ENCODE measurements at places on chromosomes 1 and 21.

GRCh38 chr21:38809198-38809878 is 3.6 kb downstream of the ETS2 start:
- DNase-seq: no peak

- no peak for DNase-seq
Measured at GRCh38 chr1:55338448-55338820, 123.3 kb upstream of the USP24 start.

DNA sequence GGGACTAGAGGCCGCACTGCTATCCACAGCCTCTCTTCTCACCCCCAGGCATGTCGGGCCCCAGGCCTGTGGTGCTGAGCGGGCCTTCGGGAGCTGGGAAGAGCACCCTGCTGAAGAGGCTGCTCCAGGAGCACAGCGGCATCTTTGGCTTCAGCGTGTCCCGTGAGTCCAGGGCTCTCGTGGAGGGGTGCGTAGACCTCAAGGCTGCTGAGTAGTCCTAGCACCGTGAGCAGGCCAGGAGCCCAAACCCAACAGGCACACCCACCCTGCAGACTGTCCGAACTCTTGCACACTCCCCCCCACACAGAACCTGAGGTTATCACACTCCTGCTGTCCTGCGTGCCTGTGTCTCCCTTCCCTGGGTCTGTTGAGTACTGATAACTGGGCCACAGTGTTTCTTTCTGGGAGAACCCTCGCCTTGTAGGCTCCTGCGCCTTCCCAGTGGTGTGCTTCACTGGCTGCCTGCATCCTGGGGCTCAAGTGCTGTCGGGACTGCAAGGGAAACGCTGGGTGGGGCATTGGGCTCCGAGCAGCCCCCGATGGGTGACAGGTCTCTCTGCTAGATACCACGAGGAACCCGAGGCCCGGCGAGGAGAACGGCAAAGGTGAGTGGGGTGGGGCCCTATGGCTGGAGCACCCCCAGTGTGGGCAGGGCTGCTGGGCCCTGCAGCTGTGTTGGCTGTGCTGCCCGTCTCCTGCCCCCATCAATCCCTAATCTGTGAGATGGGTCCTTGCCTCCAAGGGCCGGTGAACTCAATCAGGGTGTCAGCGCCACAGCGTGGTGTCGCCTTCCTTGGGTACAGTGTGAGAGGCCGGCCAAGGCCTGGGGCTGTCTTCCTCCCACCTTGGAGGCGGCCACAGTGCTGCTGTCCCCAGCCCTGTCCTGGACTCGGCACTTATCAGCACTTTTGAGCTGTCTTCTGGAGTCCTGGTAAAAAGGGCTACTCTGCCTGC is 4.0 kb upstream of the GJC2 start:
- DNase-seq: no peak

- DNase-seq: no peak
Measured at GRCh38 chr21:41593760-41594138, 85.8 kb upstream of the TMPRSS2 start.

DNA sequence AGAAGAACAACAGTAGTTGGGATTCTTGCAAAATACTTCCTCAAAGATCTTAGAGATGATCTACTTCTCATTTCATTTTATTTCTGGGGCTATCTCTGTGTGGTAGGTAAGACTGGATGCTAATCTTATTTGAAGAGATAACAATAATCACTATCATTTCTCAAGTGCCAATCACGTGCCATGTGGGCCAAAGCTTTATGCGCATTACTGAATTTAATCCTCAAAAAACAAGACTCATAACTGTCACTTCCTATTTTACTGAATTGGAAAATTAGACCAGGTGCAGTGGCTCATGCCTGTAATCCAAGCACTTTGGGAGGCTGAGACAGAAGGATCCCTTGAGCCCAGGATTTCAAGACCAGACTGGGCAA is 121.7 kb downstream of the KCNN3 start:
- no peak for DNase-seq

- no peak for DNase-seq
Measured at GRCh38 chr1:158810311-158810710, 20.8 kb upstream of the MNDA start.

- DNase-seq: peak; percentile 22
Measured at GRCh38 chr1:77545970-77546369, 136.5 kb downstream of the ZZZ3 start.

DNA sequence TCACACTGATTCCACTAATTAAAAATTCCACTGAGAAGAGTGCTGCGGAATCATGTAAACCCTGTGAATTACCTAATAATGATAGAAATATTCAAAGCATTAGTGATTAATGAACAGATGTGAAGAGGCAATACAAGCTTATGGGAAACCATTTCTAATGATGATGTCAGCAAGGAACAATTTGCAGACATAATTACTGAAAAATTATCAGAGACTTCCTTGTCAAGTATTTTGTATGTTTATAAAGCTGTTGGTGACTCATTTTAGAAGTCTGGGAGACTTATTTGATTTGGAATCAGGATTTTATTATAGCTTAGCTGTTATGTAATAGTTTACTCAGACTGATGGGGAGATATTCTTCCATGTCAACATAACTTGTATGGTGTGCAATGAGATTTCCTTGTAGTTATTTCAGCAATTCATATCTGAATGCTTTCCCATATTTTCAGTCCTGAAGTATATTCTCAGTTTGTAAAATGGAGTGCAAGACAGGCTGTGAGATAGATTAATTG is 135.5 kb downstream of the TGFB2 start:
- DNase-seq: peak; percentile 85

DNA sequence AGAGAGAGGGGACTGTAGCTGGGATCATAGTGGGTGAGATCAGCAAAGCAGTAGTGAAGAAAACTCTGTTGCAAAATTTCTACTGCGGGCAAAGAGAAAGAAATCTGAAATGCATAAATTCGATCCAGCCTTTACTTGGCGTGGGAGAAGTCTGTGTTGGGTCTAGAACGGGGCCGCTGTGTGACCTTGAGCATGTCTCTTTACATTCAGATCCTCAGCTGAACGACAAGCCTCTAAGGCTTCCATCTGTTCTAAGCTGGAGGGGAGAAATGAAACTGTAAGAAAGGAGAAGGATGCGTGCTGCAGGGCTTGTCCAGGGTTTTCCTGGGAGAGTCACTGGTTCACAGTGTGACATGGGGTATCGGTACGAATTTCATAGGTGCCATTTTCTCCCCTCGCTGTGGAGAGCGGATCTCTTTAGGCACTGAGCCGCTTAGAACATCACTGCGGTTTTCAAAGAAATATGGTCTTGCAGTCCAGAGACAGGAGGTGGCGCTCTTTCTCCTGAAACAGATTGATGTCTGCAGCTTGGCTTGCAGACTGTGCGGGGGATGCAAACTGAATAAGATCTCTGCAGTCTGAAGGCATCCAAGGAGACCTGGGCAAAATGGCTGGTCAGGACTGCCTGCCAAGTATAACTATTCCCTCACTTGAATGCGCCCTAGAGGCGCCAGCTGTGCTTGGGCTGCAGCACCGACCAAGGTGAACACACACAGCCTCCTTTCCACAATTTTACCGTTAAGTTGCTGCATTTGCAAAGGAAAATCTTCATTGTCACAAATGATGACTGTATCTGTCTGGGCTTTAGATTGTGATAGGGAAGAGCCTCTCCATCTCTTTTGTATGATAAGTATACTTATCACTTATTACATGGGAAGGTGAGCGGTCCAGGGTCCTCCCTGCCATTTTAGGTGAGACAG is 104.1 kb downstream of the XCL2 start:
- DNase-seq: peak; percentile 93

GRCh38 chr21:44887807-44888580 is 14.5 kb upstream of the PTTG1IP start:
- no peak for DNase-seq

- DNase-seq: no peak
Measured at GRCh38 chr1:2795926-2796325, 5.6 kb downstream of the TTC34 start.

- peak; percentile 79 for DNase-seq
Measured at GRCh38 chr1:54335011-54335754, 71.0 kb downstream of the SSBP3 start.

DNA sequence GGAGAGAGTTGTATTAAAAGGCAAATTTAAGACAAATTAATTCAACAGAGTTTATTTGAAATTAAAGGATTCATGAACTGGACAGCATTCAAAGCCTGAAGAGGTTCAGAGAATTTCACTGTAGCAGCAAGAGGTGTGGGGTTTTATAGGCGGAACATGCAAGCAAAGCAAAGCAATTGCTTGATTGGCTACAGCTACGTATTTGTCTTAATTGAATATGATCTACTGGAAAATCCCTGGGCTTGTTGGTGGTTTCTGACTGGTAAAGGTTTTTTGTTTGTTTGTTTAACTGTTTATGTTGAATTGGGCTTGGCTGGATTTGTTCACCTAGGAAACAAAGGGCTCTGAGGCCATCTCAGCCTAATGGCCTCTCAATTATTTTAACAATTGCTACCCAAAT is 61.5 kb downstream of the KCNK1 start:
- no peak for DNase-seq

DNA sequence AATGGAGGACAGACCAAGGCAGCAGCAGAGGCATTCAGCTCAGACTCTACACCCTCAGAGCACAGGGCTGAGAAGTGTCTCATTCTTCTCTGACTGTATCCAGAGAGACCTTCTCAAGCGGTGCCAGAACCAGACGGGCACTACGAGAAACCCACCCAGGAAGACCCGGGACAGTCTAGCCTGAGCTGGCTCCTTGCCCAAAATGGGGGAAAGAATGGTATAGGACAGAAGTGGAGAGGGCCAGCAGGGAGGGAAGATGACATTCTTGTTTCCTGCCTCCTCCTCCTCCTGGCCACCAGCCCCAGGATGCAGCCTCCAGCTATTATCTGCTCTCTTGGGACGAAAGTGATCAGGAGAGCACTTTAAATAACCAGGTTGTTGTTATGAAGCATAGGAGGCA is 22.6 kb upstream of the PRELP start:
- DNase-seq: no peak

DNA sequence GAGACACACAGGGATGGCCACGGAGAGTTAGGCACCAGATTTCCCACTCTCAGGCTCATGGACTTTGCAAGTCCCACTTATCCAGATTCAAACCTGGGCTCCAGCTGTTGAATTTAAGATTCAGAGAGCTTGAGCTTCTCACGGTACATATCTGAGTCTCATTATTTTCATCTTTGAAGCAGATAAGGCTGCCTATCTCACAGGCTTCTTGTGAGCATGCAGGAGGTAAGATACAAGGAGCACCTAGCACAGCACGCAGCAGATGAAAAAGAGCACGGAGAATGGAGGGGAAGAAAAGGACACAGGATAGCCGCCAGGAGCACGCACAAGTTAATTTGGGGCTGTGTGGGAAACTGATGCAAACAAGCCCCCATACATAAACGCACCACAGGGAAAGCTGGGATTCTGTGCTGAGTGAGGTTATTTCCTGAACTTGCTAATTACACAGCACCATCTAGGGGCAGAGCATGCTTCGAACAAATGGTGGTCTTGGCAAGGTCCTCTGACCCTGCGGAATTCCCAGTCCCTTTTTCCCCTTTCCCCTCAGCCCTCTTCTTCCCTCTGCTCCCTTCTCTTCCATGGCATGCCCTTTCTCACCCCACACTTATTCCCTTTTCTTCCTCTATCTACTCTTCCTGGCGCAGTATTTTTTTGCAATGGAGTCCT is 134.7 kb upstream of the VANGL1 start:
- DNase-seq: peak; percentile 69

- peak; percentile 14 for DNase-seq
Measured at GRCh38 chr1:228862542-228863505, 127.5 kb downstream of the RHOU start.

DNA sequence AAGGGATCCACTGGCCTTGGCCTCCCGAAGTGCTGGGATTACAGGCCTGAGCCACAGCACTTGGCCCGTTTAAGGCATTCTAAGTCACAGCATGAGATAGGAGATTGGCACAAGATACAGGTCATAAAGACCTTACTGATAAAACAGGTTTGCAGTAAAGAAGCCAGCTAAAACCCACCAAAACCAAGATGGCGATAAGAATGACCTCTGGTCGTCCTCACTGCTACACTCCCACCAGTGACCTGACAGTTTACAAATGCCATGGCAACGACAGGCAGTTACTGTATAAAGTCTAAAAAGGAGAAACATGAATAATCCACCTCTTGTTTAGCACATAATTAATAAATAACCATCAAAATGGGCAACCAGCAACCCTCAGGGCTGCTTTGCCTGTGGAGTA is 33.3 kb upstream of the RCC2 start:
- no peak for DNase-seq

GRCh38 chr1:189606795-189607476 is 870.7 kb downstream of the BRINP3 start:
- DNase-seq: peak; percentile 84

- DNase-seq: no peak
Measured at GRCh38 chr1:39348278-39348677, 143.2 kb upstream of the BMP8A start.

- no peak for DNase-seq
Measured at GRCh38 chr1:151508833-151509232, 2.4 kb upstream of the CGN start.

GRCh38 chr1:221776495-221777301 is 34.8 kb upstream of the DUSP10 start:
- no peak for DNase-seq
